ENCODE measurements at places on chromosomes 3 and 15.
A peak's percentile ranks its signal among the peaks of the same experiment; 100 is the strongest.

- DNase-seq: no peak
Measured at GRCh38 chr15:97941572-97941971, 18.9 kb upstream of the ARRDC4 start.

DNA sequence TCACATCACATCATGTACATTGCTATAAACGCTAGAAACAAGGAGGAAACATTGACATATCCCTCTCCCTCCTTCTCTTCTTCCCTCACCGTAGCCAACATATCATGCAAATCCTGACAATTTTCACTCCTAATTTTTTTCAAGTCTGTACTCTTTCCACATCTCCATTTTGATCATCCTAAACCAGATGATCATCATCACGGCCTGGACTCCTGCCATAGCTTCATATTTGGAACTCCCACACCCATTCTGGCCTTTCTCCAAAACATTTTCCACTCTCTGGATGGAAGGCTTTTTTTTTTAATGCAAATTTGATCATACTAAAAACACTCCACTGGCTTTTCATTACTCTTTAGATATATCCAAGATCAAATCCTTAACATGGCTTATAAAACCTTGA is 248.0 kb upstream of the CNTN3 start:
- DNase-seq: no peak

DNA sequence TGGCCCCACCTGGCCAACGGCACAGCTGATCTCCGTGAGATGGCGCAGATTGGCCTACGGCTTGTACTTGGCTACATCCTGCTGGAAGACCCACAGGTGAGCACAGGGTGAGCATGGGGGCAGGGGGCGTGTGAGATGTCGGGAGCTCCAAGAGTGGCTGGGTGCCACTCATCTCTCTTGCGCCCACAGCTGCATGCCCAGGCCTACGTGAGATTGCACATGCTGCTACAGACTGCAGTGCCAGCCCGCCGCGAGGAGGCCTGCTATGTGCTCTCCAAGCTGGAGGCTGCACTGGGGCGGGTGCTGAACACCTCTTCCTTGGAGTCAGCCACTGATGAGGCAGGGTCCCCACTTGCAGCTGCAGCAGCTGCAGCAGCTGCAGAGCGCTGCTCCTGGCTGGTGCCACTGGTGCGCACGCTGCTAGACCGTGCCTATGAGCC is 22.3 kb downstream of the NBEAL2 start:
- DNase-seq: no peak

GRCh38 chr3:10933805-10934481 is 58.6 kb upstream of the SLC6A1 start:
- no peak for DNase-seq

GRCh38 chr15:28943146-28943545 is 57.4 kb downstream of the APBA2 start:
- DNase-seq: no peak

DNA sequence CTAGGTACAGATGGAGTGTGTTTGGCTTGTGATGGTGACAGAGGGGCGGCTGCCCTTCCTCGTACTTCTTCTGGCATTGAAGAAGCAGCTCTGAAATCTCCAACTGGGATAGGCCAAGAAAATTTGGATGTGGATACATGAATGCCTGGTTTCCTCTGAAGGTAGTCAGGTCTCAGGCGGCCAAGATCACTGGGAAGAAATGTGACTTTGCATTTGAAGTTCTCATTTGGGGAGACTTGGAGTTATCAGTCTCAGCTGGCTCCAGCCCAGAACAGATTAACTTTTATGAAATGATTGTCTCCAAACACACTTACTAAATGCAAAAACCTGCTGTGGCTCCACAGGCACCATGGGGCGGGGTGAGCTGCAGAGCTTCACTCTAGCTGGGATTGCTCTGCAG is 215.9 kb downstream of the THSD4 start:
- no peak for DNase-seq

DNA sequence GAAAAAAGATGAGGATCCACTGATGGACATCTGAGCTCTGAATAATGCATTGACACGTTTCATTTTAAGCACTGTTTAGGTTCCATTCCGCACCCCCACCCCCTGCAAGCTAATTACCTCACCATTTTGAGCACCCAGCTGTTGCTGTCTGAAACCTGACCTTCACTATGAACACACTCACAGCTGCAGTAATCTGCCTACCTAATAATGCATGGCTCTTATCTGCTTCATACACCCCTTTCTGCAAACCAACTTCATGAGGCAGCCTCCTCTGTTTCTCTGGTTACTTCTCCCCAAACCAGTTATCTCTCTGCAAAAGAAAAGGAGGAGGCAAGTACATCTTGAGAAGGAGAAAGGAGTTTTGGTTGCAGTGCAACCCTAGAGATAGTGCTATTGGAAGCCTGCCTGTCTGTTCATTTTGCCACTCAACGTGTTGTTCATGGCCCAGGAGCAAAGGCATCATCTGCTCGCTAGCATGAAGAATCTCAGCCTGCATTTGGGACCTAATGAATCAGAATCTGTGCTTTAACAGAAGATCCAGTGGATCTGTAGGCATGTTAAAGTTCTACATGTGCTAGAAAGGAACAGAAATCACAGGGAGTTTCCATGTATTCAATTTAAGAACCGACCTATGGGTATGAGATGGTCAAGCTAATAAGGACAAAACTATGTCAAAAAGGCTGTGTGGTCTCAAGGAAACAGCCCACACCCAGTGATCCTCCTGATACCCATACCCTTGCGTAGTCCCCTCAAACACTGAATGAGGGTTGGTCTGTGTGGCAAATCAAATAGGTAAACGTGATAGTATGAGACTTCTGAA is 87.2 kb downstream of the MB21D2 start:
- no peak for DNase-seq

GRCh38 chr3:111035902-111036301 is 35.7 kb upstream of the NECTIN3 start:
- no peak for DNase-seq

DNA sequence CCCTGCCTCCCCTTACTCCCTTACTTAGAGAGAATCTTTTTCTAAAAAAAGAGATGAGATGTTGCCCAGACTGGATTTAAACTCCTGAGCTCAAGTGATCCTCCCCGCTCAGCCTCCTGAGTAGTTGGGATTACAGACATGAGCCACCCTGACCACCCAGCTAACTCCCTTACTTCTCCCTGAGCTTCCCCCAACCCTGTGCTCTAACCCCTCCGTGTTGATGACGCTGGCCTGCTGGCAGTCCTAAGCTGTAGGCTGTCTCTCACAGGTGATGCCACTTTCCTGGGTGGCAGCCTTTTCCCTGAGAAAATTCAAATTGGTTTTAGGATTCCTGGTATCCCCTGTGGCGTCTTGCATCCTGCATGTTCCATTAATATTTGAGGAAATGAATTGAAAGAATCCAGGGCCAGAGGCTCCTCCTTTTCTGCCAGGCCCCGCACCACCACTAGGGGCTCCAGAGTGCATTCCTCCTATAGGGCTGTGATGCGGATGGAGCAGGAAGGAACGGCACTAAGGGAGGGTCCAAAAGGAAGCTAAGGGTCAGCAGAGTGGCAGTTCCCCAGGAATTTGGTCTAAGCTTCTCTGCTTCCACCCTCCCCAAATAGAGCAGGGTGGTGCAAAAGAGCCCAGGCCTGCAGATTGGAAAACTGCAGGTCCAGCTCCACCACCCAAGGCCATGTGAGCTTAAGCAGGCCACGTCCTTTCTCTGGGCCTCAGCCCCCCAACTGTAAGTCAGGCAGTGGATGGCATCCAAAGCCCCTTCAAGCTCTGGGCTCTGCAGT is 101.1 kb downstream of the DAPK2 start:
- DNase-seq: no peak

DNA sequence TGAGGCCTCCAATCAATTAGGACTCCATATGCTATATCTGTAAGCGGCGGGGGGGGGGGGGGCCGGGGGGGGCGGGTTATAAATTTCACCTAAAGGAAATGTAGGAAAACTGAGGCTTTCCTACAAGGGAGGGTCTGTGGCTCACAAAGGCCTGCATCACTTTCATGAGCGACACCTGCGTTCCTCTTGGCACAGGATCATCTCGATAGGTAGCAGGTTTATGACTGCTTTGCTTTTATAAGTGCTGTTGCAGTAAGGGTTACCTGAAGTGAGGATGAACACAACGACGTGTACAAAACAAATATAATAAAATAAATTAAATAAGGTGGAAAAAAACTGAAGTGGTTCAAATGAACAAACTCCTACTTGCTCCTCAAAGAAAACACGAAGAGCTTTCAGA is 194.3 kb downstream of the FOXP1 start:
- DNase-seq: no peak

DNA sequence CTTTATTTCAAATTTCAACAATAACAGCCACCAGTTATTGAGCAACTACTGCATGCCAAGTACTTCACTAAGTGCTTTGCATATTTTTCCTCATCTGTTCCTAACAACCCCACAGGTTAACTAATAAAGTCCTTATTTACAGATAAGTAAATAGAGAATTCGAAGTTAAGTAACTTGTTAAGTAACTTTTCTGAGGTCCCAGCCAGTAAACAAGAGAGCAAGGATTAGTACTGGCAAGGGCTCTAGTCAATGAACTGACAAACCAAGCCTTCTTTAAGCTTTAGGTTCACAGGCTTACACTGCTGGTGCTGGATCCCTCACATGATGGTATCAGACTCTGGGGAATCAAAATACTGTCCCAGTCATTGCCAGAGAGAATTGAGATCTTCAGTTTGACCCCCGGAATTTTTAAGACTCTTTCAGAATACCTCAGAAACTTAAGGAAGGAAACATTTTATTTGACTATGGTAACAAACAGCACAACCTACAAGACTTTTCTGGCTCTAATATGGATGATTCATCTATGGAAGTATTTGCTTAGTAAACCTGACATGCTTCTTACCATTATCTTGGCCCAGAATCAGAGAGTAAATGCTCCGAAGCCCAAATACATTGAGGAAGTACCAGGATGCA is 16.5 kb downstream of the EMC3 start:
- DNase-seq: no peak

- no peak for DNase-seq
Measured at GRCh38 chr15:75053748-75054125, 30.3 kb downstream of the PPCDC start.

GRCh38 chr3:182671541-182671940 is 121.8 kb upstream of the ATP11B start:
- no peak for DNase-seq

DNA sequence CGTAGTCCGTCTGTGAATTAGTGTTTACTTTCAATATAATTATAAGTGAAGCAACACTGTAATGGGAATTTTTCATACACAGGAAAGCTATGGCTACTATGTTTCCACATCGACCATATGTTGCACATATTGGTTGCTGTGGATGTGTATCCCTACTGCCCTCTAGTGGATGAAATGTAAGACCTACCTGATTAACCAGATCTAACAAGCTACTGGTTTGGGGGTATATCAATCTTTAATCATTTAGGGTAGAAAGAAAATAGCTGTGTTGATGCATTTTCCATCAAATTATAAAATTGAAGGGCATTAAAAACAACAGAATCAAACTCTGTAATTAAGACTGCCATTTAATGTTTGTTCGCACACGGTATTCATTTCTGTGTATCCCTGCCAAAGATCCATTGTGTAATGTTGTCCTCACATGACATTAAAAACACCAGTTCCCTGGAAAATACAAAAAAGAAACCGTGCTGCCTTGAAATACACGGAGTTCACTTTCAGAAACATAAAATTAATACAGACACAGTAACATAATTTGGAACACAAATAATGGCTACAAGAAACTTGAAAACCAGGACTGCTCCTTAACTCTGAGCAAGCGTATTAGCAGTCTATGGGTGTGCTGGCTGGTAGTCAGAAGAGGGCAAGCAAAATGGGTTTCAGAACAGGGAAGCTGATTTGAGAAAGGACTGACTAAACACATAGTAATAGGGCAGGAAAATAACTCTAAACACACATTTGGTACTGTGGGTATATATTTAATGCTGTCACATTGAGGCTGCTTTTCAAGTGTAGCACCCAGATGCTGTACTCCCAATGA is 125.1 kb downstream of the TIGIT start:
- peak; percentile 58 for DNase-seq
